Stimulated activated CD4-positive, alpha-beta T cell treated with anti-CD3 and anti-CD28 coated beads, Interleukin-1b, Interleukin-23, amount 100 ng/mL, for 4 hours (primary cell): ENCODE measurements at places on chromosomes 2 and 18.
A peak's percentile ranks its signal among the peaks of the same experiment; 100 is the strongest.

- DNase-seq, result no peak
Measured at GRCh38 chr2:152861349-152861942, 143.0 kb downstream of the ARL6IP6 start.

DNA sequence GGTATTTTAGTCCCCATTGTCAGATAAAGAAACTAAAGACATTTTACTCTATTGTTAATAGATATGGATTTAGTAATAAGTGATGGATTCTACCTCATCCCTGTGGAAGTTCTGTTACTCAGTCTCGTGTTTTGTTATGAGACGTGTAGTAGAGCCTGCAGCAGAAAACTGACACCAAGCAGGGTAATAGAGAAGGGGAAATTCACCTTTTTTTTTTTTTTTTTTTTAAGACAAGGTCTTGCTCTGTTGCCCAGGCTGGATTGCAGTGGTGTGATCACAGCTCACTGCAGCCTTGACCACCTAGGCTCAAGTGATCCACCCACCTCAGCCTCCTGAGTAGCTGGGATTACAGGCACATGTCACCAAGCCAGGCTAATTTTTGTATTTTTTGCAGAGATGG lies 164.5 kb downstream of the CERS6 start:
- DNase-seq, result no peak

DNA sequence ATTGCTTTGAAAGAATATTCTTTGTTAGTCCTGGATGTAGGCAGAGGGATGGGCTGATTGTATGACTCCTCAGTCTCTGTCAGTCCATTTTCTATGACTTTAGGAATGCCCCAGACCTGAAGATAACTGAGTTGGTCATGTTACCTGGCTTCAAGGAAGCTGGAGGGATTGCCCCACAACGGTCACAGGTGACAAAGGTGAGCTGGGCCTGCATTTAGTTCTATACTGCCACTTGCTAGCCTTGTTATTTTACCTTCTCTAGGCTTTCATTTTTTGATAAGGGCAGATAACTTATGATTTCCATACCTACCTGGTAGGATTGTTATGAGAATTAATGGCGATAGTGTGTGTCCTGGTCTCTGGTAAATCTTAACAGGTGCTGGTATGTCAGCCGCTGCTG lies 260.1 kb downstream of the PRKCE start:
- DNase-seq, result no peak

GRCh38 chr2:40244675-40245074 lies 207.2 kb downstream of the SLC8A1 start:
- no peak for DNase-seq

DNA sequence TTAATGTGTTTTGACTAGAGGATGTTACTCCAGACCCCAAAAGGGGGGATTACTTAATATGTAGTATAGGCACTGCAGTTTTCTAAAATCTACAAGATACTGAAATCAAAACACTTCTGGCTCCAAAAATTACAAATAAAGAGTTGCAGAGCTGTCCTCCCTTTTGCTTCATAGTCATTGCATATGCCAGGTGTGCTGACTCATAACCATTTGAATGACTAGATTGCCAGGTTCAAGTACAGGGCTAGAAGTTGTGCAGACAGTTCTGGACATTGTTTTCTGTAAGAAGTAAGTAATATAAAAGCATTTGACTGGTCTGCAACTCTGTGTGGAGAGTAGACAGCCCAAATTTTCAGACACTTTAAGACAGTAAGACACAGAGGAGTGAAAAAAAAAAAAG lies 6.7 kb downstream of the CWC22 start:
- no peak for DNase-seq

GRCh38 chr18:36499938-36500337 lies 202.4 kb downstream of the FHOD3 start:
- DNase-seq, result no peak

DNA sequence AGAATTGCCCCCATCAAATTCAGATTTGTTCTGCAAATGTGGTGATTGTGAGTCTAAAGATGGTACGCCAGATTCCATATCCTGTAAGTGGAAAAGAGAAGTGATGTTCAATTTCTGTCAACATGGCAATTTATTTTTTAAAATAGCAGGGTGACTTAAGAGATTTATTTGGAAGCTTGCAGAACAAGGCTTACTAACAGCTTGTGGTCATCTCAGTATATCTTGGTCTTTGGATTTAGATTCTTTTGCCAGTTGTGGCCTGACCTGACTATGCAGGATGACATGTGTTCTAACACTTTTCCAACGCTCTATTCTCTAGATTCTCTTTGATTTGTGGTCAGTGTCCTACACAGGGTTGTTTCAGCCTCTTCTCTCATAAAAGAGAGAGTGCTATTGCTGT lies 74.4 kb downstream of the MAP3K20 start:
- no peak for DNase-seq

- no peak for DNase-seq
Measured at GRCh38 chr2:2101924-2102323, 229.2 kb downstream of the MYT1L start.

DNA sequence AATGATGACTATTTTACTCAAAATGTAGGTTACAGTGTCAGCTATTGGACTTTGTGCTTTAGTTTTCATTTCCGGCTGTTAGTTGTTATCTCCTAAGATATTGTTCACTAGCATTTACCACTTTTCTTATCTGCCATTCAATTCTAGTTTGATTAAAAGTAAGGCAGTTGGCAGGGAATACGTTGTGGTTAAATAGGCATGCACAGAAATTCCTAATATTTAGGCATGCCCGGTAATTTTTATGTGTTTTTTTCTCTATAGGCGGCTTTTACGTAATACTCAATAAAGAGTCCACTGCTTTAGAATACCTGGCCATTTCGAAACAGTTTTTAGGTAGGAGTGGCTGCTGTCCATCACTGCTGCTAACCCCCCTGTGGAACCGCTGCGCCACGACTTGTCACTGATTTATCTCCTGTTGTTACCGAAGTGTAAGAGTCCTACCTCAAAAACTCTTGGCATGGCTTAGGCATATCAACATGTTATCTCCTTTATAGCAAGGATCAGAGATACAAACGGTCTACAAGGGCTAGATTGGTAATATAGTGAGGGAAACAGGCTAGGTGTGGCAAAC lies 39.5 kb downstream of the BABAM2 start:
- no peak for DNase-seq

DNA sequence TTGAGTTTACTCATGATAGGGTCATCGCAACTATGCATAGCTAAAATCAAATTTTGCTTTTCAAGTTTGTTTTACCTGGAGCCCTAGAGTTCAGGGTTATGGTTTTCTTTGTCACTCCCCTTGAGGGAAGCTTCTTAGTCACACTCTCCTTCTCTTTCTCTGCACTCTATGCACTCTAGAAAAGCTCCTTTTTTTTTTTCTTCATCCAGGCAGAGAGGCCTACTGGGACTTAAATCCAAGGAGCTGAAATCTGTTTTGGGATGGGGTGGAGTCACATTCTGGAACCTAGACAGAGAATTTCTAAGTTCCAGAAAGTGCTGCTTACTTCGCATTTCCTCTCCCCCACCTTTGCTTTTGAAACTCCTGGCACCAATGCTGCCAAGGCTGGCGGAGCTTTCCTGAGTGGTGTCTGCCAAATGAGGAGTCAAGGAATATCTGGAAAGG lies 19.1 kb upstream of the IL18R1 start:
- no peak for DNase-seq

DNA sequence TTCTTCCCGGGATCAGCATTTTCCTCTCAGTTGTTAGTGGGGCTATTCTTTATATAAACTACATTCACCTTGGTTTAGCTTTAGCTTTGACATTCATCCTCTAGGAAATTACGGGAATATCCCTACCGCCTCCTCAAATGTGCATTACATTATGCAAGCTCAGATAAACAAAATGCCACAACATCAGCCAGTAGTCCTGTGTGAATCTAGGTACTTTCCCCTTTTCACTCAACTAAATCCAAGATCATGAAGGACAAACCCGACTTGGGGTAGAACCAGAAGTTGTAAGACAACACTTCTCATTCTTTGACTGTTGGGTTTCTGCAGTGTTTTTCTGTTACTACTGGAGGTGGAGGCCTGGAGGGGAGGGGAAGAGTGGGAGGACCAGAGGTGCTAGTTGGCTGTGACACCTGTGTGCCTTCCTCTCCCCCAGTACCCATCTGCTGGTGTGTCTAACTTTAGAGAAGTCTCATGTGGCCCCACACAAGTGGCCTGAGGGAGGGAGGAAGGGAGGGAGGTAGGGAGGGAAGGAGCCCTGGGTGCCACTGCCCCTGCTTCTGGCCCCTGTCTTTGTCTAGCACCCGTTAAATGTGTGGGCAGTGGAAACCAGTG lies 84.8 kb upstream of the BCL2L11 start:
- DNase-seq, result no peak

DNA sequence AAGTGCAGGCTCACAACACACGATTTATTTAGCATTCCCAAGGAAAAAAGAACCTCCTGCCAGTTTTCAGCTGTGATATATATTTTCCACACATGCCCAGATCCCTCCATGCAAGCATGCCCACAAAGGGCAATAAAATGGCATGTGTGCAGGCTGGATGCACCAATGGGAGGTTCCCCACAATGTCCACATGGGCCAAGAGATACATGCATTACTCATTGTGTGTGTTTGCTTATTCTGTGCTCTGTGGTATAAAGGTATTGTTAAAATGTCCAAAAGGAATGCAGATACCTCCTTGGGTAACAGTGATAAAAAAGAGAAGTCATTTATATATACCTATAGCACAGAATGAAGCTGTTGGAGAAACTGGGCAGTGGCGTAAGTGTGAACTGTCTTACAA lies 207.4 kb downstream of the FHOD3 start:
- no peak for DNase-seq

DNA sequence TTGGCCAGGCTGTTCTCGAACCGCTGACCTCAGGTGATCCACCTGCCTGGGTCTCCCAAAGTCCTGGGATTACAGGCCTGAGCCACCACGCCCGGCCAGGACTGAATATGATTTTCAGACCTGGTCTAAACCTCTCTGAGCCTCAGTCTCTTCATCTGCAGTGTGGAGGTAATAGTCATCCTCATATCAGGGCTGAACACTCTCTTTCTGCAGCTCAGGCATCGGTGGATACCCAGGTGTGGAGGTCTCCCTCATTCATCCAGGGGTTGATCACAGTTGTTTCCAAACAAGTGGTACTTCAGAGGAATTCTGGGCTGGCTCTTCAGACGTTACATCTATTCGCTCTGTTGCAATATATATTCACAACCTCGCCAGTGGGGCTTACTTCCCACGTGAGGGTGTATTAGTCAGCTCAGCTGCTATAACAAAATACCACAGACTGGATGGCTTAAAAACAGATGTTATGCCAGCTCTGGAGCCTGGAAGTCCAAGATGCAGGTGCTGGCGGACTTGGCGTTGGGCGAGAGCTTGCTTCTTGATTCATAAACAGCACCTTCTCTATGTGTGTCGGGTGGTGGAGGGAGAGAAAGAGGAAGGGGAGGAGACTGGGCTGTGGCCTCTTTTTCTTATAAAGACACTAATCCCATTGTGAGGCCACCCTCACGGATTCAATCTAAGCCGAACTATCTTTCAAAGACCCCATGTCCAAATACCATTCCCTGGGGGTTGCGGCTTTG lies 2.9 kb upstream of the MBP start:
- DNase-seq, result no peak

DNA sequence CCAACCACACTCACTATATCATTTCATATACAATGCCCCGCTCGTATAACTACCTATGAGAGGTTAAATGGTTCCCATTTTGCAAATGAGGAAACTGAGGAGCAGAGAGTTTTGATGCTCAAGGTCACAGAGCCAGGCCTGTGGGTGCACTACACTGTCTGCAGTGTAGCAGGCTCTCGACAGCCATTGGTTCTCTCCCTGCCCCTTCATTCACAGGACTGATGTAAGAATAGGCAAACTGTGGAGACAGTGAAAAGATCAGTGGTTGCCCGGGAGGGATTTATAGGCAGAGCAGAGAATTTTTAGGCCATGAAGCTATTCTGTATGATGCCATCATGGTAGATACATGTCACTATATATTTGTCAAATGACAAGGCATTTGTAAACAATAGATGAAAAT lies 39.0 kb upstream of the LBH start:
- DNase-seq, result no peak

GRCh38 chr2:51084750-51085149 lies 52.8 kb upstream of the NRXN1 start:
- no peak for DNase-seq

GRCh38 chr2:163723881-163724280 lies 11.9 kb downstream of the FIGN start:
- no peak for DNase-seq

DNA sequence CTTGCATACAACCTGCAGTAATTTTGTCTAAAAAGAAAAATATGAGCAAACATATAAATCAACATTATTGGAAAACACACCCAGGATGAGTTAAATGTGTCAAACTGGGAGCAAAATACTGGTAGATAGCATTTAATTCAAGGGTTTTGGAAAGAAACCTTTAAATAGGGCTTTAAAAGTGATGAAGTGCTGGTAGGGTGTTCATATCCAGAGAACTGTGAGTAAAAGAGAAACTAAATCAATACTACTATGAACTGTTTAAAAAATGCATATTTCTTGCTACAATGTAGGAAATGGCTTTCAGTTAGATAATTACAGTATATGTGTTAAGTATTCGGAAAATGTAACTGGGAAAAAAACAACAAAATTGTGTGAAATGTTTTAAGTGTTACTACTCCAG lies 117.8 kb downstream of the ATAD2B start:
- no peak for DNase-seq

GRCh38 chr2:112646102-112646719 lies 472 bp downstream of the SLC20A1 start:
- peak; percentile 43 for DNase-seq

DNA sequence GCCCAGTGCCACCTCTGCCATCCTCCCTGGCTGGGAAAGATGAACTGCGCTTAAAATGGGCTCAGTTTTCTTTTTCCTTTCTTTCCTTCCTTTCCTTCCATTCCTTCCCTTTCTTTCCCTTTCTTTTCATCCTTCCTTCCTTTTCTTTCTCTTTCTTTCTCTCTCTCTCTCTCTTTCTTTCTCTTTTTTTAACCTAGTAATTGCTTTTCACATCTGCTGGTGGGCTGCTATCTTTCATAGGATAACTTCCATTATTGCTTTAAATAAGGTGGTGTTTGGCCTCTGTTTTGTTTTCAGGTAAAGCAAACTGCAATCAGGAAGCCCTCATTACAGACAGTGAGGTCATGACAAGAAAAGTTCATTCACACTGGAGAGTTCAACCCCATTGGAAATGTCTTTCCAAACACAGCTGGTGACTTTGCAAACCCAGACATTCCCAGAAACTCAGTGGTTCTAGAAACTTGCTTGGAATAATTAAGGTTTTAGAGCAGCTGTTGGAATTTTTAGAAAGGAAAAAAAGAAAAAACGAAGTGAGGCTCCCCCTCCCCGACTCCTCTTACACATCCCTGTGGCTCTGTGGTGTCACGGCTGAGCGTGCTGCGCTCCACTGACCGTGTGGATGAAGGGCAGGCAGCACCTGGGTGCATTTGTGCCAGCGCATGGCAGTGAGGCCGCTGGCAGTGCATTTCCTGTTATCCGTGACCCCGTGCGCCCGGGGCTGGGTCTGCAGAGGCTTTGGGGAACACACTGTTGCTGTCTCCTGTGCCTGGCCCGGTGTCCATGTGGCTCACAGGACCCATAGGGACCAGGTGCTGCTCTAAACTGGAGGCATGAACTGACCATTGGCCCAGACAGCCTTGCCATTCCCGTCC lies 76.9 kb downstream of the MBP start:
- DNase-seq, result no peak

- no peak for DNase-seq
Measured at GRCh38 chr2:119429225-119429981, 2.3 kb upstream of the TMEM37 start.

- no peak for DNase-seq
Measured at GRCh38 chr2:7694076-7694985, 777.1 kb downstream of the RNF144A start.
